ENCODE measurements at places on chromosomes 1 and 21.

DNA sequence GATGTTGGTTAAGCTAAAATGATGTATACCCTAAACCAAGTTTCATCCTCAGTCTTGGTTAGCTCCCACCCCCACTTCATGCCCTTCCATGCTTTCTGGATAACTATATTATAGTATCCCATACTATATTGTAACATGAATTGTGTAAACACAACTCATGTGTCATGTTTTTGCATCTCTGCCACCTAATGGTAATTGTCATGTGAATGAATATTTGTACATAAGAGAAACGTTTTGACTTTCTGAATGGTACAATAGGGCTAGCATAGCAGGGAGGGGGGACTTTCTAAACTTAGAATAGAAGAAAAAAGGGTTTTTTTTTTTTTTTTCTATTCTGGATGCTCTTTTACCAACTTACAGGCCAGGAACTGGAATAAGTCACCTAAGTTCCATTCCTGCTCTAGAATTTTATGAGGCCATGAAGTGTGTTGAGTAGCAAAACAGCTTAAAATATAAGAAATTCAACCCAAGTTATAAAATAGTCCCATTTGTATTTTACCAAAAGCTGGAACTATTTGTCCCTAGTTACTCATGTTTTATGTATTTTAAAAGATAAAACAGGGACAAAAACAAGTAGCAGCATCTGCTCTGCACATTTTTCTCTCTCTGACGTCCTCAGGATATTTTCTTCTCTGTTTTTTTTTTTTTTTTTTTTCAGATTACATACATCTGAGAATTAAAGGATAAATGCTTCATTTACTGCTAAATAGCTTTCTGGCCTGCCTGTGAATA is 77.4 kb downstream of the HLX start:
- DNase-seq: peak; percentile 85

DNA sequence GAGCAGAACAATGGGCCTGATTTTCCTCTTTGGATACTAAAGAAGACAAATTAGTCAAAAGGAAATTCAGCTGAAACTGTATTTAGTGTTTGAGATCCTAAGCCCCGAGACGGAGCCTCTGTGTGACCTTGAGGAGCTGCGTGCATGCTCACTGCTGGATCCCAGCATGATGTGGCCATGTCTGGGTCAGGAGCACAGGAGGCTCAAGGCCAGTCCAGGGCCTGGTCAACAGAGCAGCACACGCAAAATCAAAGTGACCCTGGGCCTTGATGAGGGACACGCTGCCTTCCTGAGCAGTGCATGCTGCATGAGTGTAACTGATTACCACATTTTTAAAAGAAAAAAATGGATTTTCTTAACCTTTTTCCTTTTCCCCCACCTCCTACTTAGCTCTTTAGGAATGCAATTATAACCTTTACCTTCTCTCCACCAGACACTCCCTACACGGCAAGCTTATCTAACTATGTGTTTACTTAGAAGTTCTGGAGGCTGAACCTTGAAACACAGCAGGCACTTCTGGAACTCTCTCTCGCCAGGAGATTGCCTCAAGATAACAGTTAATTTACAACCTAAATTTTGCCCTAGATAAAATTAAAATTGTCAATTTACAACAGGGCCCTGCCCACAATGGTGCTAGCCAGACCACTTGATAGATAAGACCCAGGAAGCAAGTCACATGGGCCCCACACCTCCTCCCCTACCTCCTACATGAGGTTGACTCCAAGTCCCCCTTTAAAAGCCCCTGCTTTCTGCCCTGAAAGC is 144.6 kb downstream of the LRIG2 start:
- DNase-seq: no peak

GRCh38 chr1:57467830-57468229 is 44.0 kb upstream of the DAB1 start:
- DNase-seq: no peak

- DNase-seq: peak; percentile 64
Measured at GRCh38 chr1:119968068-119968492, 71.8 kb upstream of the ADAM30 start.

DNA sequence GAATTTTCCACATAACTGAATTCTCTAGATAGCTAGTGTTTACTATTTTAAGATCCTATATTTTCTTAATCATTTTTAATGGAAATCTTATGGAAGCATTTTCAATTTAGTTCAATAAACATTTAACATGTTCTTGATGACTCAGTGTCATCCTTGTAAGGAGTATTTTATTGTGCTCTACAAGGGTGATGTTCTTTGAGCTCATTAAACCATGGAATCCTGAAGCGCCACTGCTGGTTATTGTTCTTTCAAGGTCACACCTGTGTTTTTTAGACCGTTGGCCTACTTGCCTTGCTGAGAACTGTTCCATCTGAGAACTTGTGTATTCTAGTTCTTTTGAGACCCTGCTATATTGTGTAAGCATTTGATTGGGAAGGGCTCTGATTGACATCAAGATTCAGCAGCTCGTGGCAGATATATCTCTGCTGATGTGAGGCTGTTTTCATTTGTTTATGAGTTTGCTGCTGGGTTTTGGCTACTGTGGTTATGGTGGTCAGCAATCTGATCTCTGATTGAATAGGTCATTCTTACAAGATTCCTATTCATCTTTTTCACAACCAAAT is 132.0 kb downstream of the GIPC2 start:
- no peak for DNase-seq

DNA sequence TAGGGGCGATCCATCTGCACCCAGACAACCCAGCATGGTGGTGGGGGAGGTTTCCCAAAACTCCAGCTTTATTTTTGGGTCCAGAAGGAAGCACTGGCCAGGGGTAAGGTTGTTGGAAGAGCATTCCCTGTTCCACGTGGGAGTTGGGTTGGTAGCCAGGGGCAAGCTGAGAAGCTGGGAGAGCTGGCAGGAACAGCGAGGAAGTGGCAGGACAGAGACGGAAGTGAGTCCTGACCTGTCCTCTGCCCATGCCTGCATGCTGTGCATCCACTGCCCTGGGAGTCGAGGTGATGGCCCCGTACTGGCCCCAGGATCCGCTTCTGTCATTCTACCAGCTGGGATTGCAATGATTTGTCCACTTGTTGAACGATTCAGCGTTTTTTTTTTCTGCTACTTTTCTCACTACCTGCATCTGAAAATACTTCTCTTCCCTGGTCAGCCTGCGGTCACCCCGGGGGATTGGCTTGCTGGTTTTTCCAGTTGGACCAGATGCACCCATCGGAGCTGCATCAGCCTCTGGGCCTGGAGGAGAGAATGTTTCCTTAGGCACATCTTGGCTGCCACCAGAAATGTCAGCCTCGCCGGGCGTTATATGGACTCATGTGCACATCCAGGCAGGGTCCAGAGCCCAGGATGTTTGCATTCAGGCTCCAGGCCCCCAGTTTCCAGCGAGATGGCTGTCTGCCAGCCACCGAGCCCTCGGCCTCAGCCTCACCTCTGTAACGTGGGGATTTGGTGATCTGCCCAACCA is 28.3 kb upstream of the TMPRSS2 start:
- DNase-seq: no peak

- no peak for DNase-seq
Measured at GRCh38 chr1:185906186-185906585, 172.0 kb downstream of the HMCN1 start.

GRCh38 chr1:174174461-174175329 is 15.4 kb downstream of the RABGAP1L start:
- no peak for DNase-seq

DNA sequence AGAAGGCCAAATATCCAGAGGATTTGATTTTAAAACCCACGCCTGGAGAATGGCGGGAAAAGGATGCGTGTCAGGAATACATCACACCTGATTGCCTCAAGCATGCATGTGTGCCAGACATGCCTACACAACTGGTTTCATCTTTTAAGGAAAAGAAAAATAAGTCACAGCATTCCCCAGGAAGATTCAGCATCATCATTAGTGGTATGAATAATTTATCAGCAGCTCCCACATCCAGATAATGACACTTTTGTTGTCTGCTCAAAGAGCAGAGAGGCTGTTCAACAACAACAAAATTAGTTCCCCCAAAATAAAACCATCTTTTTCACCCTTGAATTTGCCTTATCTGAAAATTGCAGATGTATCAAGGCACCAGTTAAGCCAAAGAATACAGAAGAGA is 328.6 kb upstream of the C1orf87 start:
- no peak for DNase-seq

DNA sequence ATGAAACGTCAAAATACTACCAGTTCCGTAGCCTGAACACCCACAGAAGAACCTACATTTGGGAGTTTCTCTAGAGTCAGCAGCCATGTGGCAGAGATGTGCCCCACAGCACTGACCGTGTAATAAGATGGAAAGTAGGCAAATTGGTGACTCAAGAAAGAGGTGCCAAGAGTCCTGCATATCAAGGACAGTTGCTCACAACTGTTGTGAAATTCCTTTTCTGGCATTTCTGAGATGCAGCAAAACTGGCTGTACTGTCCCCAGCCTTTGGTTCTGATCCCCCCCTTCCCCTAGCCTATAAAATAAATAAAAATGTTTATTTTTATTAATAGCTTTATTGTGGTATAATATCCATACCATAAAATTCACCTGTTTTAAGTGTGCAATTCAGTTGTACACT is 324.0 kb downstream of the PCP4 start:
- no peak for DNase-seq

GRCh38 chr1:118995312-118996016 is 7.3 kb upstream of the TBX15 start:
- no peak for DNase-seq

- no peak for DNase-seq
Measured at GRCh38 chr1:162021124-162021523, 2.5 kb downstream of the OLFML2B start.

- no peak for DNase-seq
Measured at GRCh38 chr1:18903291-18903756, 969 bp upstream of the ALDH4A1 start.

DNA sequence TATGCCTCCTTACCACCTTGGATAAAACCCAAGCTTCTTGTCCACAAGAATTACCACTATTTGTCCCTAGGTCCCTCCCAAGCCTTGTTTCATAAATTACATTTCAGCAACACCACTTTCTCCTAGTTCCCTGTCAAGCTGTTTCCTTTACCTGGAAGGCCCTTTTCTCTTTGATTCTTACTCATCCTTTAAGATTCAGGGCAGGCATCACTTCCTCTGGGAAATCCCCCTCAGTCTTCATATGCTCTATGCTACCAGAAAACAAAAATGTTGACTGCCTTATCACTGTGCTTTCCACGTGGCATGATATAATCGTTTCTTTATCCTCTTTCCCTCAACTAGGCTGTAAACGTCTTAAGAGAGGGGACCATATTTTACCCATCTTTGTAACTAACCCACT is 102.7 kb downstream of the LYST start:
- no peak for DNase-seq

GRCh38 chr1:159953536-159954515 is at the start of gene SLAMF9:
Gene SLAMF9, minus strand, starts transcription at chr1:159954237. Its CDS starts 100 bp downstream, at chr1:159954137.
- peak; percentile 72 for DNase-seq

DNA sequence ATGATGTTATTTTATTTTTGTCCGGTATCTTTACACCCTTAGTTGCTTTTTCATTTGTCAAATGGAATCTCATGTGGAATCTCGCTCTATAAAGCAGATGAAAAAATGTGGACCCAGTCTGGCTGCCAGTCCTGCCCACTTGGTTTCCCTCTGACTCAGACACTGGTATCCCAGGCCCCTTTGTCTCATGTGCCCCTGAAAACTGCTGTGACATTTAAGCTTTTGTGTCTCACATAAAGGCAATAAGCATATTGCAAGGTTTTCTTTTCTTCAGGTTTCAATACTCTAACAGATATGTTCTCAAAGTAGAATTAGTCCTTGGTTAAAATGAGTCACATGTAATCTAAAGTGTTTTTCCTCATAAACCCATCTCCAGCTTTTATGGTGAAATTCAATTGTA is 183.3 kb downstream of the ST6GALNAC3 start:
- no peak for DNase-seq

- no peak for DNase-seq
Measured at GRCh38 chr21:42834726-42835191, 44.6 kb downstream of the WDR4 start.

DNA sequence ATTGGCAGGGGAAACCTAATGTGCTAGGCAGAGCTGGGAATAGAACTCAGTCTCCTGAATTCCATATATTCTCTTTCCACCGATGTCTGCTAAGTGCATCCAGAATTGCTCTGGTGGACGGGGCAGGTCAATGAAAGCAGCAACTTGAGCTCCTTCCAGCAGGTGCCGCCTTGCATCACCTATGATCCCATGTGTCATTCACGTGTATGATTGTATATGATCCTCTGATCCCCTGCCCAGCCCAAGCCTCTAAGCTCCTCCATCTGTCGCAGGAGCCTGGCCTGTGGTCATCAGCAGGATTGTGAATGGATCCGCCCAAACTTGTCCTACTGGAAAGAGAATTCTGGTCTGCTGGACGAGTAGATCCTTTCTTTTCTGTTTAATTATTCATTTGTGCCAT is 13.1 kb downstream of the ACTA1 start:
- no peak for DNase-seq

DNA sequence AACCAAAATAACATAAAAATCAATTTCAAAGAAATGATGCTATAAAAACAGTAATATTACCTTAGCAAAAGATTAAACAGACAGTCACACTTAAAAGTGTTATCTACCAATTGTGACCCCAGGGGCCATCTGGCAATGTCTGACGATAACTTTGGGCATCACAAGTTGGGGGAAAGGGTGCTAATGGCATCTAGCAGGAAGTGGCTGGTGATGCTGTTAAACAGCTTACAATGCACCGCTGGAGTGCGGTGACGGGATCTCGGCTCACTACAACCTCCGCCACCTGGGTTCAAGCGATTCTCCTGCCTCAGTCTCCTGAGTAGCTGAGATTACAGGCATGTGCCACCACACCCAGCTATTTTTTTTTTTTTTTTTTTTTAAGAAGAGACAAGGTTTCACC is 27.6 kb downstream of the NUP133 start:
- no peak for DNase-seq

DNA sequence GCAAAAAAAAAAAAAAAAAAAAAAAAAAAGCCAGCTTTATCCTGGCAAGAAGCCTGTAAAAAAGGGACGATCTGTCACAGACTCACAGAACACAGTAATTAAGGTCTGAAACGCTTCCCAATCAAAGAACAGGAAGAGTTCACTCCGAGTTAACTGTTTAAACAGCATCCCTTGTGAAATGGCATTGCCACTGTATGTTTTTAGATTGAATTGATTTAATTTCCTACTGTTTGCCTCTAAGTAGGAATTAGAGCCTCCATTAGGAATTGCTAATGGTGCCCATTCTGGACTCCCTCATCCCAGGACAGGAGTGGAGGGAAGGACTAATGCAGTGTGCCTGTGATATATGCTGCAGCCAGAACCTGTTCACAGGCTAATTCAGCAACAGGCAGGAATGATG is 370.8 kb downstream of the RWDD3 start:
- no peak for DNase-seq

DNA sequence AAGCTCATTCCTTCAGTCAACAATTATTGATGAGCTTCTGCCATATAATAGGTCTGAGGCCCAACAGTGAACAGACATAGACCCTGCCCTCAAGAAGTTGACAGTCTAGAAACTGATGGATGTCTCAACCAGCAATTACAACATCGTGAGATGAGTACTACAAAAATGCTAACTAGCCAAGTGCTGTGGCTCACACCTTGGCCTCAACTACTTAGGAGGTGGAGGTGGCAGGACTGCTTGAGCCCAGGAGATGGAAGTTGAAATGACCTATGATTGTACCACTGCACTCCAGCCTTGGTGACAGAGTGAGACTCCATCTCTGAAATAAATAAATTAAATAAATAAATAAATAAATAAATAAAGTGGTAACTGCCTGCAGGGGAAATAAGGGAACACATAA is 11.7 kb upstream of the PTP4A2 start:
- no peak for DNase-seq

Data from fibroblast of mammary gland (primary cell).